ENCODE measurements at places on chromosomes 5 and 9.
A peak's percentile ranks its signal among the peaks of the same experiment; 100 is the strongest.

GRCh38 chr9:76743931-76744330, 20.3 kb upstream of the PCA3 start:
- ATAC-seq, result no peak

GRCh38 chr9:70761139-70761670, 346.7 kb upstream of the KLF9 start:
- ATAC-seq, result no peak

DNA sequence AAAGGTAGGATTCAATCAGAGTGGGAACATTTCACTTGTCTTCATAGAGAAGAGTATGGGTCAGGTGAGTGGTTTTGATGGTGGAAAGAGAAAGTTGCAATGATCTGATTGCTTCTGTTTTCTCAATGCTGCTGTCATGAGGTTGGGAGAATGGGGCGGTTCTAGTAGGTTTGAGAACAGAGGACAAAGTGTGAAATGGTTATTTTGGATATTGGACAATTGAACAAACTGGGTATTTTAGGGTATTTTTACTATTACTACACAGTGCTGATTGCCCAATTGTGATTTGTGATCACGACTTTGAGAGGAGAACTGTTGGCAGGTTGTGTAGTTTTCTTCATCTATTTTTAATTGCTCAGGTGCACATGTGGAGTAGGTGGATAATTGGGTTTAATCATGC, 60.2 kb downstream of the COMMD10 start:
- no peak for ATAC-seq

GRCh38 chr9:86676396-86676795, 270.9 kb downstream of the GAS1 start:
- ATAC-seq, result no peak

- no peak for ATAC-seq
Observed at GRCh38 chr5:109703166-109703565, 13.4 kb downstream of the MAN2A1 start.

DNA sequence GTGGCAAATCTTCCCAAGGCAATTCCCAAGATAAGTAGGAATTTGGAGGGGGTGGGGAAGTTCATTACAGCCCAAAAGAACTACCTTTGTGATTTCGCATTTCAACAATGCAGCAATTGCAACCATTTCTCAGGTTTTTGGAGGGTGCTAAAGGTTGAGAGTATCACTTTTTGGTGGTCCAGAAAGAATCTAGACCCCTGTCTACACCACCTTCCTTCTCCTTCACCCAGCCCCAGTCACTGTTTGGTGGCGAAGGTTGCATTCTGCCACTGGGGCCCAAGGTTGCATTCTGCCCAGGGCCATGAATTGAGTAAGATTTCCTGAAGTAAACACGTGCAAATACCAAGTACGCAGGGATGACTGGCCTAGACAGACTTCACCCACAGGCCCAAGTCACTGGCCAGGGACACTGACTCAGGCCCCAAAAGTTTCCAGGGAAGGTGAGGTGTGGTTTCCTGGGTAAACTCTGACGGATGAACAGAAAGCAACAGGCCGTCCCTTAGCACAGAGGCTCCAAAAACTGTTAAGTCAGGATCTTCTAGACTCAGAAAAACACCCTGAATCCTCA, 5.7 kb downstream of the PDE6A start:
- no peak for ATAC-seq

DNA sequence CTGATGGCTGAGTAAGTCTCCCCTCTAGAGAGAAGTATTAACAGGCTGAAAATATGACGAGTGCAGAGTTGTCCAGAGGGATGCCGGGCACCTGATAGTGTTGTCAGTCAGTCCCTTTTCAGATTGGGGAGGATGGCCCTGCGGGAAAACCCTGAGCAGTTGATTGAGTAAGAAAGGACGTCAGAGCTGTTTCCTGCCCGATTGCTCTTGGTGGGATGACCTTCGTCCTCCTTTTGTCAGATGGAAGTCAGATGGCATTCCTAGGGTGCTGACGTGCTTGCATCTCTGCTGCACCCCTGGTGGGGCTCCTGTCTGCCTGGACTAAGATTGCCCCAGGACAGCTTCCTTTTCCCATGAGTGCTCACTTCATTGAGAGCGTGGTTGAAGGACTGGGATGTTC, 9.8 kb downstream of the ZNF354B start:
- no peak for ATAC-seq

DNA sequence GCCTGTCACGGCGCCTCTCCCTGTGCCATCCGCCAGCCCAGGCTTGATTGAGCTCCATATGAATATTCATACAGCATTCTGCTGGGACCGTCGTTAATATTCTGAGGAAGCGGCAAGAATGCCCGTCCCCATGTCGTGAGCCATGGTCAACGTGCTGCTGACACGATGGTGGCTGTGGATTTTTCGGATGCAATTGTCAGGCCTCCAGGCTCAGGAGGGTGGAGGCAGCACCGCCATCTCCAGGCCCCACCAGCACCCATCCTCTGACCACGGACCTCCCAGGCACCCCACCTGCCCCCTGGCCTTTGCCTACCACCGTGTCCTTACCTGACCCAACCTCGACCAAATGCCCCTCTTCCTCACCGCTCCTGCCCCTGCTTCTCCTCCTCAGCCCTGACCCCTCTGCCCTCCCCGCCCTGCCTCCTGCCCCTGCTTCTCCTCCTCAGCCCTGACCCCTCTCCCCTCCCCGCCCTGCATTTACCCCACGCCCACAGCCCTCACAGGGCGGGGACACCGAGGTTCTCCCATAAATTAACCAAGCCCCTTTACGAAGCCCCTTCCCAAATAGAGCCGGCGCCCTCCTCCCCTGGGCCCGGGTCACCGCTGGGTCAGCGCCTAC, 9.9 kb downstream of the TMEM250 start:
- ATAC-seq, result no peak

GRCh38 chr9:5608298-5609225, 20.3 kb upstream of the RIC1 start:
- ATAC-seq, result peak; percentile 72

GRCh38 chr9:120750421-120750820, 36.2 kb upstream of the MEGF9 start:
- ATAC-seq, result no peak

DNA sequence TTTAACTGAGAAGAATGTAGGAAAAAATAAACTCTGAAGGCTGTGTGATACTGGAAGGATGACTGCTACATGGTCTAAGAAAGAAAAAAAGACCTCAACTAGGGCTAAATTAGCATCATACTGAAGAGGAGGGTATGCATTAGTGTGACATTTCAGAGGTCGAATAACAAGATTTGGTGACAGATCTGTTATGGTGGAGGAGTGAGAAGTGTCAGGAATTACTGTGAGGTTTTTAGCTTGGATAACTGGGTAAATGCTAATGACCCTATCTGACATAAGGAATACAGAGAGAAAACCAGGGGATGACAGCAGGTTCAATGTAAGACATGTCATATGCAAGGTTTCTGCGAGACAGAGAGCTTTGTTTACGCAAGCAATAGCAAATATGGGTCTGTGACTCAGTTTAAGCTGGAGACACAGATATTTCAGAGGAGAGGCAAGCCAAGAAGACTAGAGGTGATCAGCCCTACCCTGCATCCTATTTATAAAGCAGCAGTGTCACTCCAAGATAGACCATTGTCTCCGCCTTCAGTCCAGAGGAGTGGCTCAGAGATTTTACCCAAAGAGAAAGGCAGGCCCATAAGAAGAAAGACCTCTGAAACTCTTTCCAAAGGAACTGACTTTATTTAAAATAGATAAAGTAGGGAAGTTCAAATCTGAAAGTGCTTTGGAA, 44.3 kb downstream of the FBN2 start:
- ATAC-seq, result no peak

DNA sequence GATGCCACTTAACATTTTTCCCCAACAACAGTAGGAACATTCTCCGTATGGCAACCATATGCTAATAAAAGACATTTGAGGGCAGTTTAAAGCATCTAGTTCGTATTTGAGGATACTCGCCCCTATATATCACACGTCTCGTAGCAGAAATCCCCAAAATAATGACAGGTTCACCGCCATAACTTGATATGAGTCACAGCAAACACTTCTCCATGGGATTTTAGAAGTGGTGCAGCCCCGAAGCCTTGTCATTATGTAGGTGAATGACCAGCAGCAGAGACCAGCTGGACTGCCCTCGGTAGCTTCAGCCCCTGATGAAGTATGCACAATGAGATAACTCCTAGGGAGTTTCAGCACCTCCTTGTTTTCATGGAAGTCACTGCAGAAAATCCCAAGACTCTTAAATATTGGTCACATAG, 2.0 kb downstream of the CTNND2 start:
- no peak for ATAC-seq

GRCh38 chr9:114694146-114694545, 12.2 kb upstream of the TEX48 start:
- ATAC-seq, result no peak

GRCh38 chr5:141617682-141618029, 1.1 kb downstream of the DIAPH1 start:
- ATAC-seq, result no peak

DNA sequence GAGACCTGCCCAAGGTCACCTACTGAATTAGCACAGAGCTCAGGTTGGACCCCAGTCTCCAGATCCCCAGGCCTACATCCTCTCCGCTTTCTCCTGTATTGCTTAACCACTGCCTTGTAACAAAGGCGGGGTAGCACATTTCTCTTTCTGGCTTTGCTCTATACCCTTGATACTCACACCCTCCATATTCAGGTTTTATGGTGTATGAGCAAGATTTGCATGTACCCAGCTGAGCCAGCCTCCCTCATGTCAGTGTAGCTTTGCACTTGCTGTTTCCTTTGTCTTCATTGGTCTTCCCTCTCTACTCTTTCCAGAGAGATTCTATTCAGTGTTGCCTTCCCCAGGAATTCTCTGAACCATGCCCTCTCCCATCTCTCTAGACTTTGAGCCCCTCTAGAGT, 19.6 kb upstream of the ZCCHC7 start:
- no peak for ATAC-seq

GRCh38 chr9:130262061-130262745, 3.4 kb upstream of the HMCN2 start:
- no peak for ATAC-seq

GRCh38 chr9:129309041-129309430, 131.0 kb upstream of the IER5L start:
- no peak for ATAC-seq

- no peak for ATAC-seq
Observed at GRCh38 chr9:80493258-80493657, 921.5 kb downstream of the TLE4 start.

DNA sequence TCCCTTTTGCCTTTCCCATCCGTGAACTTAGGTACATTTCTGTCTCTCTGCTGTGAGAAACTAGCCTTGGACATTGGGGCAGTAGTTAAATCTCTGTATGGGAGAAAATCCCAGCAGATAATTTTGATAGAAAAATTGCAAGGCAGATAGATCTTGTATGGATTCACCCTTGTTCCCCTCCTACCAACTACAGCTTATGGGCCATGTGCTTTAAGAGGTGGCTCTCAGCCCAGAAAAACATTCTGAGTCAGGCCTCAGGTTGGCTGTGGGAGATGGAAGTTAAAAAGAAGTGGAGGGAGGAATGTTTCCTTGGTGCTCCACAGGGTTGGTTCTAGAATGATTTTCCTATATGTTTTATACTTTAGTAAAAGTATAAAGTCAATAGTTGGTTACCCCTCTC, 1.4 kb upstream of the KDM3B start:
- no peak for ATAC-seq

- ATAC-seq, result no peak
Observed at GRCh38 chr5:151556806-151557205, 34.3 kb downstream of the FAT2 start.

DNA sequence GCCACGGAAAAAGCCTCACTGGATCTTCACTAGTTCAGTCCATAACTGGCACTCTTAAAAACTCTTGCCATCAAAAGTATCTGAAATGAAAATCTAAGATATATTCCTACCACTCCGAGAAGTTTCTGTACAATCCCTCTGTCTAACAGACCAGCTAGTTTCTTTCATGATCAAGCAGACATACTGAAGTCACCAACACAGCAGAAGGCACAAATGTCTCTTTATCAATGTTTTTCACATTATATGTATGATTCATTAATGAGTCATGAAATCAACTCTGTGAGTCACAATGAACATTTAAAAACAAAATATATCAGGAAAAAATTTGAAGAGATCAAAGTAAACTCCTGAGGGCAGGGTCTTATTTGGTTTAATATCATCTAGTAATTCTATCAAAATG, 50.8 kb downstream of the F2R start:
- no peak for ATAC-seq
